ENCODE measurements at places on chromosomes 12 and 14.

DNA sequence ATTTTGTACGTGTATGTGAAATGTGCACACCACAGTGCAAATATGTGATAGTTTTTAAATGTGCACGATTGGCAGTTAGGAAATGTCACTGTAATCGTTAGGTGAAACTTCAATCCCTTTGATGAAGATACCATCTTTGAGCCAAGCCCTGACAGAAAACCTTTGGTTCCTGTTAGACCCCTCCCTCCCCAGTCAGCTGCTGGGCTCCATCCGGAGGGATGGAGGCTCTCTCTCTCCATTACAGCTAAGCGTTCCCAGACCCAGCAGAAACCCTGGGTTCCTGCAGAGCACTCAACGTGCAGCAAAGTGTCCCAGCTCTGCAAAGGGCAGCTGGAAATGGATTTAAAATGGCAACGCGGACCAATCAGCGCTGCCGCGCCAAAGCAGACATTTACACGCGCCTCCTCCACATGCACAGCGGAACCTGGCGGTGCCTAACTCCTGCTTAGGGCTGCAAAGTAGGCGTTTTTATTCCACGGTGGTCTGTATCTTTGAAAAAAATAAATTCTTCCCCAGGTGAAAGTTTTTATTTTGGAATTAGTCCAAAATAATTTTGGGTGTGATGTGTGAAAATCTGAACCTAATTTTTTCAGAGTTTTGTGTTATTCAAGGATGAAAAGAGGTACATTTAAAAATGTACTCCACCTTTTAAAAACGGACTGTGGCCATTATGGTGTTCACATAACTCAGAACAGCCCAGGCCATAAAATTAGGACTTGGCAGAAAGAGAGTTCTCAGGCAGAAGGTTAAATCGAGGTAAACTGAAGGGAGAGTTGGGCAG lies 1.4 kb upstream of the HMGA2 start:
- no peak for DNase-seq

DNA sequence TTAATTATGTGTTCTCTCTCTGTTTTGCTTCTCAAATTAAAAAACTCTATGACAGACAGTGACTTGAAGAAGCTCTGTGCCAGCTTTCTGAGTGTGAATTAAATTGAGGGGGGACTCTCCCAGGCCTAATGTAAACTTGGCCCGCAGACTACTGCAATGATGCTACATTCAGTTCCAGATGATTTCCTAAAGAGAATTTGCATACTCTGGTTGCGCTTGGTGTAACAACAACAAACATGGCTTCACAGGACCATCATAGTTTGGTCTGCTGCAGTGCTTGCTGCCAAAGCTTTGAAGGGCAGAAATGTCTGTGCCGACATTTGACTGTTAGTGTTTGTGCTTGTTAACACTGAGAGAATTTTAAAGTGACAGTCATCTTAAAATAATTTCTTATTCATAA lies 25.0 kb downstream of the CFAP54 start:
- DNase-seq = peak; percentile 32

GRCh38 chr12:99966429-99966828 lies 18.3 kb downstream of the ANKS1B start:
- DNase-seq = no peak

GRCh38 chr14:77140359-77141213 lies 1.0 kb downstream of the ZDHHC22 start:
- DNase-seq = no peak

GRCh38 chr12:5364036-5364770 lies 67.7 kb upstream of the NTF3 start:
- no peak for DNase-seq

DNA sequence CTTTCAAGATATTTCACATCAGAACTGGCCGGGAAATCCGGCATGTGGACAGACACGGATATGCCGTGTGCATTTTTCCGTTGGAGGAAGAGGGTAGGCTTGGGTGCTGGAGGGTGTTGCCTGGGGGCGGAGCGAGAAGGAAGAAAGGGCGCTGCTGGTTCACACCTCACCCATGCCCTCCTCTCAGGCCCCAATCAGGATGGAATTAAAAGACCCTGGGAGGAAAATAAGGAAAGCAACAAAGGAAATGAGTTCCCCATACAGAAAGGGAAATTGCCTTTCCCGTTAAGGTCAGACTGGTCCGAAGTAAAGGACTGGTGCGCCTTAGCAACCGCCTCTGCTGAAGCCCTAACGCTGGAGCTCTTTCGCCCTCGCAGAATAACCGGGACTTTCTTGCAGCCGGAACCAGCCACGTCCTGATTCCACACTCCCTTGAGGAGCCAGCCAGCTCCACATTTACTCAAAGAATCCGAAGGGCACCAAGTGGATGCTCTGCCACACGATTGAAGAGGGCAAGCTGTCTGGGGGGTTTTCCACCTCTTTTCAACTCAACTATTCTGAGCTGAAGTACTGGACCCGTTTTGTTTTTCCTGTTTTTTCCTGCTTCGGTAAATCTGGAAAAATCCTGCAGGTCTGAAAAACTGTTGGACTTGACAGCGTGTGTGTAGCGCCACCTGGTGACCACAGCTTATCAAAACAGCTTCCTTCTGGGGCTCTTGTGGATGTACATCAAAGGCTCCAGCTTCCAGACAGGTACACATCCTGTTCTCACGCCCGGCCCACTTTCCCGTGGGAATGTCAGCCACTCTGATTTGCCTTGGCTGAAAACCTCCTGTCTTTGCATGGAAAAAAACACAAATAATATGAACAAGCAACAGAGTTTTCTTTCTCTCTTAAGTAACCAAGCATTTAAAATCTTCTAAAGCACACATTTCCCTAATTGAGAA lies 37.6 kb upstream of the BCL2L14 start:
- peak; percentile 91 for DNase-seq
